ENCODE measurements at places on chromosomes 2 and 18.
A peak's percentile ranks its signal among the peaks of the same experiment; 100 is the strongest.

- no peak for DNase-seq
Observed at GRCh38 chr2:148607566-148607965, 37.0 kb upstream of the EPC2 start.

DNA sequence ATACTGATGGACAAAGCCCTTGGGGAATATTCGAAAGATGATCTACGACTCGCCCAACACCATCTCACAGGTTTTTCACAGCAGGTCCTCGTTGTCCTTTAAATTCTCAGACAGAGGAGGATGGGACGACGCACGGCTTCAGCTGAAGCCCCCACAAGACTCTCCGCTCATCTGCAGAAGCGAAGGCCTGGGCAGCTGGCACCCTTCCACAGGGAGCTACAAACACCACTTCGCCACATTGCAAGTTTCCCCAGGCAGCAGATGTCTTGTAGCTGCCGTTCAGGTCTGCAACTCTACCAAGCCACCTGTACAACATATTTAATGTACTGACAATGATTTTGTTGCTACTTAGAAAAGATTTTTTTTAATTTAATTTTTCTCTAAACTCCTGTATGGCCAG is 642.9 kb downstream of the ZEB2 start:
- DNase-seq = no peak

DNA sequence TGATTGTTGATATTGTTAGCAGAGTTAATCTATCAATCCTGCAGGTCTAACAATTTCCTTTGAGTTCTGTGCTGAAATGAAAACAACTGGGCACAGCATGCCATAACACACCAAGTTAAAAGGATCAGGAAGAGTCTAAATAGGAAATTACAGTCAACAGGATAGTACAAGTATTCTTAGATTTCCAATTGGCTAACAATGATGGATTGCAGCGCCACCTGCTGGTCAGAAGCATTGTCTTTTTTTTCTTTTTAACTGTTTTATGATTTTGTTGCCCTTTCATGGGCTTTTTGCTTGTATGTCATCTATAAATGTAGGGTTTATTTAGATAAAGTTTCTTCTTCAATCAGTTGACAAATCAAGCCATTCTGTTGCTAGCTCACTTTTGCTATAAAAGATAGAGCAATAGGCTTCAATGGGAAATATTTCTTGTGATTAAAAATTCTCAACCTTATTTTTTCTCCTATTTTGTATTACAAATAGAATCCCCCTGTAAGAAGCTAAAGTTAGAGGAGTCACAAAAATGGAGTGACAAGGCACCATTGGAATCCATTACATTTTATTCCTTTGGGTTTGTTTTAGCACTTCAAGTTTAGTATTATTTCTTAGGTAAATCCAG is 40.8 kb upstream of the RPRM start:
- DNase-seq = peak; percentile 31

DNA sequence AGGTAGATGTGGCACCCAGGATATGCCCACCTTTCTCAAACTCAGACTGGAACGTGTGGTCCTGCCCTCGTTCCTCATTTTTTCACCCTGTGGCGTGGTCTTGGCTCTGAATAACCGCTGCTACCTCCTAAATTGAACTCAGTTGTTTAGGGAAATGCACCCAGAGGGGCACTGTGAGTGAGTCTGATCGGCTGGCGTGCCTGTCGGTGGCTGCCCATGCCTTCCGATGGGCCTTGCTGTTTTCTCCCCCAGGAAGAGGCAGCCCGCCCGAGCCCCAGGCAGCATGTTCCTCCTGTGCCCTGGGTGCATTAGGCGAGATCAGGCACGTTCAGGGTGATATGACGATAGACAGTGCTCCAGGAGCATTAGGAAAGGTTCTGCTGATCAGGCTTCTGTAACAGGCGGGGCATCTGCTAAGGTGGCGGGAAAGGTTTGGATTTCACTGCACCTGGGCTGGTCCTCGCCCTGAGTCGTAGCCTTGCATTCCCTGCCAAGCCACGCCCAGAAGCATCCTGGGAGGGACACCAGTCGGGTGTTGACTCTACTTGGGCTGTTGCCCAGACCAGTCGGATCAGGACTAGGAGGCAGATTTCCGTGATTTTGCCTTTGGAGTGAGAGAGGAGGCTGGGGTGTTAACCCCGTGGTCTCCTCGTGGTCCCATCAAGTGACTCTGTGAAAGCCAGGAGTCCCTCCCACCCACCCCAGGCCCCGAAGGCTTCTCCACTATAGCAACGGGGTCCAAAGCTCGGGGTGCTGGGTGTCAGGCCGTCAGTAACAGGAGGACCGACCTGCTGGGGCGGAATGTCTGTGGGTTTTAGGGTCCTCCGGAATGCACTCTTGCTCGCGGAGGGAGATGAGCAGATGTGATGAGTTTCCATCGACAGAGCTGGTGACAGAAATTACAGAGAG is 75.1 kb downstream of the SH3BP4 start:
- DNase-seq = peak; percentile 69

- DNase-seq = no peak
Observed at GRCh38 chr2:129779783-129780182, 199.7 kb upstream of the RAB6C start.

DNA sequence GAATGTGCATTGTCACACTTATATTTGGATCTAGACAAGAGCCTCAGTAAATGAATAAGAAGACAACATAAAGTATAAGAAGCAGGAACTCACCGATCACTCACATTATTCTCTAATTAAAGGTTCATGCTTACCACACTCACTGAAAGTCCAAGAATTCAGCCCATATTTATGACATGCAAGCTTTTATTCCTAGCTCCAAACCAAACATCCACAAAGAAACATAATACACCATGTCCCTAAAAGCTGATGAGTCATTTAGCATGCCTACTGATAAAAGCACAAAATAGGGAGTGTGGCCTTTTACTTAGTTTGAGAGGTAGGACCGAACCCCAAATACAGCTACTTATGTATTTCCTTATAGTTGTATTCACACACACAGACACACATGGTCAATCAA is 1094.6 kb upstream of the CDH2 start:
- no peak for DNase-seq

DNA sequence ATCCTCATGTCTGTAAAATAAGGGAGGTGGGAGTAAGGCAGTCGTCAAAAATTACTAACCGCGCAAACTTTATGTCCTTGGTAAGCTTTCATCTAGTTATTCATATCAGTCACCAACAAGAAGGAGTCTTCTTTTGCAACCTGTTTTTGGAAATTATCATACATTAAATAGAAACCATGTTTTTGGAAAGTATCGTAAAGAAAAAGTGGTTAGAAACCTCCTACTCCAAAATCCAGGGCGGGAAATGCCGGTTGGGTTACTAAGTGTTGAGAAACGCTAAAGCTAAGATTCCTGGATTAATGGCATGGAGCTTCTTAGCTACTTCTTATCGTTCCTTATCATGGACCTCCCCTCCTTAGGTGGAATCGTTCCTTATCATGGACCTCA is 778 bp downstream of the BBS5 start:
- peak; percentile 29 for DNase-seq

DNA sequence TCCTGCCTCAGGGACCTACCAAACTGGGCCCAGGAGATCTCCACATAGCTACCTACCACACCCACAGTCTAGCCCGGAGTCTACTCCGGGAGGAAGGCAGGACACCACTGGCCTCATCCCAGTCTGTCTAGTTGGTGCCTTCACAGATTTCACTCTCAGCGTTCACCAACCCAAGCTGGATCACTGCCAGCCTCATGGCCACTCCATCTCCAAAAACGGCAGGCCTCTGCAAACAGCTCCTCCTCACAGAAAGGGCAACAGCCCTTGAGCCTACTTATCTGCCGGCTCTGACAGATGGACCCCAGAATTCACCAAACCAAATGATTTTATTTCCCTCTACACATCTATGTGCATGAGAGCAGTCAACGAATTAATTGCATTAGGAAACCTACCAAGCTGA is 61.3 kb downstream of the NCKAP5 start:
- no peak for DNase-seq

DNA sequence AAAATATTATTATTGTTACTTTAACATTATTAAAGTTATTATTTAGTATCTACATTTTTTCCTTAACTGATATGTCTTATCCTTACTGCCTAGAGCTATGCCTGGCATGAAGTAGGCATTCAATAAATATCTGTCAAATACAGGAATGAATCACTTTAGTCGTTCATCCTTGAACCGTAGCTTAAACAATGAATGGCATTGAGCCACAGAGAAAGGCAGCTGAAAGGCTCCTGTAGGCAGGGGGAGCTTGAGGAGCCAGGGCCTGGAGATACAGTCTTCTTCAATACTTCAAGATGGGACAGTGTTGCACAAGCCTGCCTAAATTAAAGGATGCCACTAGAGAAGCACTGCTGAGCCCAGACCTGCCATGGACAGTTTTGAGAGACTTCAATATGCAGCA is 22.5 kb downstream of the CYRIA start:
- DNase-seq = no peak

DNA sequence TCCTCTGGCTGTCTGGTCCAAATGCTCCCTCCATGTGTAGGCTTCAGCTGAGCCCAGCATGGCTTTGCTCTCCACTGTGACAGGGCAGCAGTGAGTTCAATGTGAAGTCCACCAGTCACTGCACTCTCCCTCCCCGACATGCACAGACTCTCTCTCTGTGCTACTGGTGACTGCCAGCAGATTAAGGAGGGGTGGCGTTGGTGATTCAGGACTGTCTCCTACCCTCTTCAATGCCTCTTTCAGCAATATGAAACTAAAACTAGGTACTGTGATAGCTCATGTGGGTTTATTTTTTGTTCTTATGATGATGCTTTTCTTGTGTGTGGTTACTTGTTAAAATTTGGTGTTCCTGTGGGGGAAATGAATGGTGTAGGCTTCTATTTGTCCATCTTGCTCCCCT is 201.0 kb upstream of the RBMS1 start:
- no peak for DNase-seq

DNA sequence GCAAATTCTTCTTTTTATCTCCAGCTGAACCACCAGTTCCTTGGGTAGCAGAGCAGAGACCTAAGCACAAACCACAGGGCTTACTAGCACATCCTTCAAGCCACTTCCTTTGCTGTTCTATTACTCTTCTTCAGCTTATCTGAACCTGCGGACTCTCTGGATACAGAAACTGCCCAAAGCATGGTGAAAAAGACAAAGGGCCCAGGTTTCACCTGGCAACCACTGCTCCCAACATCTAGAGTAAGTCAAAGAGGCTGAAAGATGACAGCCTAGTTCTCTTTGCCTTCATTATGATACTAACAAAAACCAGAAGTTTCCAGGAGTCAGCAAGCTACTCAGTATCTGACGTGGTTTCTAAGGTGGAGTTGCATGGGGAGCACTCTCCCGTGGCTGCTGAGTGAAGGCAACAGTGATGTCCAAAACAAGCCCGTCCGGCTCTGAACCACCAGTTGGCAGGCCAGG is 43.4 kb downstream of the KANSL3 start:
- DNase-seq = no peak

DNA sequence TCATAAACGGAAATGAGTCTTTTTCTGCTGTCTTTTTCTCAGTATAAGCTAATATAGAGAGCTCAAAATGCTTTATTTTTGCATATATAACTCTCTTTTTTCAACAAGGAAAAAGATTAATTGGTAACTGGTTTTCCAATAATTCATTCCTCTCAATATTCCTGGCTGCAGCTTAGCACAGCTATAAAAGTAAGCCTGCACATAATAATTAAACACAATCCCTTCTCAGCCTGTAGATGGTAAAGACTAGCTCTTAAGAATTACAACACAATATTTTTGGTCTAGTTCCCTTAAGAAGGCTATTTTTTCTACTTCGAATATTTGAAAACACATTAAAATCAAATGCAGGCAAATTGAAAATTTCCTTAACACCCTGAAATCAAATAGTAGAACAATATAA is 258.0 kb downstream of the DOK6 start:
- no peak for DNase-seq

GRCh38 chr2:8800821-8801220 is 36.6 kb downstream of the KIDINS220 start:
- DNase-seq = no peak

DNA sequence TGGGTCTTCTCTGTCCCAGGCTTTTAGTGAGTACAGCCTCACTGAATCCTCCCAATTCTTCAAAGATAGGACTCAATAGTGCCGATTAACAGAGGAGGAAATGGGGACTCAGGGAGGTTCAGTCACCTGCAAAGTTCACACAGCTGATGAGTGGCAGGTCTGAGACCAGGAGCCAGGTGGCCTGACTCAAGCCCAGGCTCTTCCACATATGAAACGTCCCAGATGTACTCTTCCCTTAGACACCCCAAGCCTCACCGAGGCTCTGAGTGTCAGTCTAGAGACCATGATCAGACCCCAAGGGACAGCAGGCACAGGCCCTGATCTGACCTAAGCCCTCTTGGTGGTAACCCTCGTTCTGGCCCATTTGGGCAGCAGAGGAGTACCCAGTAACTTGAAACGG is 115.2 kb downstream of the INHBB start:
- DNase-seq = no peak

GRCh38 chr18:54117853-54118773 is 106.4 kb downstream of the MBD2 start:
- no peak for DNase-seq

GRCh38 chr18:57856128-57856527 is 53.0 kb upstream of the ATP8B1 start:
- DNase-seq = no peak

DNA sequence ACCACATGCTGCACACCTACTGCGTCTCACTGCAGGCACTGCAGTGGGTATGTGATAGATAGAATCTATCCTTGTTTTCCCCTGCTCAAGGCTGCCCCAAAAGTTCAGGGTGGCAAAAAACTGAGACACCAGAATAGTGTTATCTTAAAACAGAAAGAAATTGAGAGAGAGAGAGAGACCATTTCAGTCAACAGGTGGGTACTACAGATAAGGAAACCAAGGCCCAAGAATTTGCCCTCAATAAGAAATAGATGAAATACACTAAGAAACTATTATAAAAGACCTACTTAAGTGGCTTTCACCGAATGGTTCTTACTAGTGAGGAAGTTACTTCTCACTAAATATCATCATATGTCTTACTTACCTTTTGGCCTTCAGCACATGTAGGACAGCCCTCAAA is 27.9 kb downstream of the EPG5 start:
- no peak for DNase-seq

DNA sequence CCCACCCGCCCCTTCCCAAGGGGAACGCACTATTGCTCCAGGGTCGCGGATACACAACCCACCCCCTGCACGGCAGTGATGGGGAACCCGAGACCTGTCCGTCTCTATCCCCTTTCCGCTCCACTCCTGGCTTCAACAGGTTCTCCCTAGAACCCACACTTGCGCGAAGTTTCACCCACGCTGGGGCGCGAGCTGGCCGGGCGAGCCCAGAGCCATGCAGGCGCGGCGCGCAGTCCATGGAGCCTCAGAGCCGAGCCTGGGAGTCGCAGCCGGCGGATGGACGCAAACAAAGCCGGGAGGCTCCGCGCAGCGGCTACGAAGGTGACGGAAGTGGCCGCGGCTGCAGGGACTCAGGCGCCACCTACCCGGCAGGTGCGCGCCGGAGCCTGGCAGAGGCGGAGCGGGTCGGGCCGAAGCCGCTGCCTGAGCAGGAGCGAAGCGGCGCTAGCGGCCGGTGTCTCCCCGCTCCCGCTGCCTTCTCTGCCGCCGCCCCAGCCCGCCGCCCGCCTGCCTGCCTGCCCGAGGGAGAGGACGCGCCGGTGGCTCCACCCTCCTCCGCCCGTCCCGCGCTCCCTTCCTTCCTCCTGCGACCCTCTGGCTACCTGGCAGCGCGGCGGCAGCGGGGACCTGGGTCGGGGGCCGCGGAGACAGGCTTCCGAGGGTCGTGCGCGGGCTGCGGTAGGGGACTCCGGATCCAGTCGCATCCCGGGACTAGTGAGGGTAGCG is 14.0 kb downstream of the ALPG start:
- no peak for DNase-seq
